ENCODE measurements at places on chromosomes 12 and 14.

GRCh38 chr12:90299121-90299520 lies 590.5 kb upstream of the ATP2B1 start:
- no peak for DNase-seq

DNA sequence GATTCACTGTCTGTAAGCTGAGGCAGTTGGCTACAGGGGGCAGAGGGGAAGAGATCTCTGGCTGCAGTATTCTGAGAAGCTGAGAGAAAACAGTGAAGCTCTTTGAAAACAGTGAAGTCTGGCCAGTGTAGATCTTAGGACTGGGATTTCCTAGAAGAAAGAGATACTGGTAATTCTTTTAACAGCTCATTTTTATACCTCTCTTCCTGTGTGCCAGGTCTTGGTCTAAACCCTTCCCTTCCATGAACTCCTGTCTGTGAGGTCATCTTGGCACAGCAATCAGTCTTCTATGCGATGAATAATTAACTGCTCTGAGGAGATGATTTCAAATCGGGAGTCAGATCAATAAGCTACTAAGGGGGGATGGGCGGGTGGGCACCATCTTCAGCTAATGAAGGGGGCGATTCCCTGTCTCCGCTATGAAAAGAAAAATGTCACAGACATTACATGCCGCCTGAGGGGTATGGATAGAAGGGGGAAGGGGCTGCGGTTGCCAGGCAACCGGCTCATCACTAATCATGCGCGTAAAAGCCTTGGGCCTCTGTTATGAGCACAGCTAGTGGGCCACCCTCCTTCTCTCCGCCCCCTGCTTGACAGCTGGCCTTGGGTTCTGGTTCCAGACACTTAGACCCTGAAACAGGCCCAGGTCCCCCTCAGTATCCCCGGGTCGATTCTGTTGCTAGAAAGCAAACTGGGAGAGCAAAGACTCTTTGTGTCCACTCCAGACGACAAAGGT lies 75.3 kb upstream of the CEP83 start:
- DNase-seq, result no peak

DNA sequence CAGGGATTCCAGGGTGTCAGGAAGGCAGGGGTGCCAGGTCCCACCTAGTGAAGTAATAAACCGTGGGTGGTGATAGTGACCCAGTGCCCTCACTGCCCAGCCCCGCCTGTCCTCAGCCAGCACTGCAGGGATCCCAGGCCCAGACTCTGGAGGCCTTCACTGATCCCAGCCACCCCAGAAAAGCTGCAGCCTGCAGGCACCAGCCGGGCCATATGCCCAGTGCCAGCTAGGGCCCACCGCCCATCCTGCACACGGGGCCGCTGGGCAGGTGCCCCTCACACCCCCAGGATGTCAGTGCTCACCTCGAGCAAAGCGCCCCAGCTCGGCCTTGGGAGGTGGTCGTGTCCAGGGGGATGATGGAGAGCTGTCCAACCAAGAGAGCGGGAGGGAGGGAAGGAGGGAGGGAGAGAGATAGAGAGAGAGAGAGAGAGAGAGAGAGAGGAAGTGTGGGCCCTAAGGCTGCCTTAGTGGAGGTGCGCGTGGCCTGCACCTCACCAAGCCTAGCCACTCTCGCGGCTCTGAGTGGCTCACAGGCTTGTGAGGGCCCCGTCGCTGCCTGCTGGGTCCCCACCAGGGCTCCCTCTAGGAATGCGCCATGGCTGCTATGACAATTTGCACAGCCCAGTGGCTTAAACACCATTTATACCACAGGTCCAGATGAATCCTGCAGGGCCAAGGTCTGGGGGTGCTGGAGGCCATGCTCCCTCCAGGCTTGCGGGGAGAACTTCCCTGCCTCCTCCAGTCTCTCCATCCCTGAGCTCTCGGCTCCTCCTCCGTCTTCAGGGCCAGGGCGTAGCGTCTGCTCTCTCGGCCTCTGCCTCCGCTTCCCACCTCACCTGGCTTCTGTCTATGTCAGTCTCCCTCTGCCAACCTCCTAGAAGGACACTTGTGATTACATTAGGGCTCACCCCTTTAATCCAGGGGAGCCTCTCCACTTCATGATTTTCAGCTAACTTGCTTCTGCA lies 401.0 kb downstream of the TMEM121 start:
- no peak for DNase-seq

DNA sequence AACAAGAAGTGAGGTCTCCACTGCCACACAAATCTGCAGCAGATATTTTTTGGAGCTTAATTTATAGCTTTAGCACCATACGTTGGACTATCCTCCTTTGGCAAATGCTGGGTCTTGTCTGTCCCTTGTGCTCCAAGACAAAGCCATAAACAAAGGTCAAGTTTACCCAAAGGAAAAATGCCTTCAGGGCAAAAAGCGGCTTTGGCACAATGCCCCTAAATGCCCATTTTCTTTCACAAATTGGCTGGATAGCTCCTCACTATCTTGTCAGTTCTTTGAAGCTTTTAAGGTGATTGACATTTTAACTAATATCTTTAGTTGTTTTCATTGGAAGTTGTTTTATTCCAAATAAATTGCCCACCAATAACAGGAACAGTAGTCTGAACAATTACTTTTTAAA lies 59.6 kb downstream of the EML5 start:
- no peak for DNase-seq

- DNase-seq, result no peak
Observed at GRCh38 chr14:93092606-93093556, 22.8 kb downstream of the ITPK1 start.

DNA sequence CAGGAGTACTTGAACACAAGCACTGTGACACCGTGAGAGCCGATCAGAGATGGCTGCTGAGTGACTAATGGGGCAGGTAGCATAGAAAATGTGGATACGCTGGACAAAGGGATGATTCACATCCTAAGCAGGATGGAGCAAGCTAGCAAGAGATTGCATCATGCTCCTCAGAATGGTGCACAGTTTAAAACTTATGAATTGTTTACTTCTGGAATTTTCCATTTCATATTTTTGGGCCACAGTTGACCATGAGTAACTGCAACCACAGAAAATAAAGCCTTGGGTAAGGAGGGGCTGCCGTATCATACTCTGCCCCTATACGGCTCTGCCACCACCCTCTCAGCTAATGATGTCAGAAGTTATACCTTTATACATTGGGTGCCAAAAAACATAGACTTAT lies 23.3 kb upstream of the MARK3 start:
- peak; percentile 99 for DNase-seq

- DNase-seq, result peak; percentile 71
Observed at GRCh38 chr12:57001448-57001906, 4.9 kb downstream of the ZBTB39 start.

DNA sequence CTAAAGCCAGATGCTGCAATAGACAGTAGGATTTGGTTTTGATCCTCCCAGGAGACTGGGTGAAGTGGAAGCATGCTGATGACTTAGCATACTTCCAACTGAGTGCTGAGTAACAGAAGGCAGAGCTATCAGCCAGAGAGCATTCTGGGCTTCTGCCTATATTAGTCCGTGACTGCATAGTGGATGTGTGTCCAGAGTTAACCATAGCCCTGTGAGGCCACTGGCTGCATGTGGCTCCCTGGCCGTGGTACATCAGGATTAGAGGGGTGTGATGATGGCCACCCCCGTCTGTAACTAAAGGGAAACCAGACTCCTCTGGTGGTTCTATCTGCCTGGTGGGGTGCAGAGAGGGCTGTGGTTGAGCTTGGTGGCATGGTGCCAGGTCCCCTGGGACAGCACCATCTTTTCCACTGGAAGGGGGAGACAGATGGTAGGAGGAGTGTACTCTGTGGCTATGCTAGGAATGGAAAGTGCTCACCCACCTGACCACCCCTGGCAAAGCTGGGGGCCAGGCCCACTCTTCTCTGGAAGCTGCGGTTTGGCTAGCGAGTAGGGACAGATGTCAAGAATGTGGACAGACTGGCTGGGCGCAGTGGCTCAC lies 27.4 kb downstream of the ABCD4 start:
- DNase-seq, result peak; percentile 78

- no peak for DNase-seq
Observed at GRCh38 chr14:23371865-23372264, 744 bp upstream of the IL25 start.

DNA sequence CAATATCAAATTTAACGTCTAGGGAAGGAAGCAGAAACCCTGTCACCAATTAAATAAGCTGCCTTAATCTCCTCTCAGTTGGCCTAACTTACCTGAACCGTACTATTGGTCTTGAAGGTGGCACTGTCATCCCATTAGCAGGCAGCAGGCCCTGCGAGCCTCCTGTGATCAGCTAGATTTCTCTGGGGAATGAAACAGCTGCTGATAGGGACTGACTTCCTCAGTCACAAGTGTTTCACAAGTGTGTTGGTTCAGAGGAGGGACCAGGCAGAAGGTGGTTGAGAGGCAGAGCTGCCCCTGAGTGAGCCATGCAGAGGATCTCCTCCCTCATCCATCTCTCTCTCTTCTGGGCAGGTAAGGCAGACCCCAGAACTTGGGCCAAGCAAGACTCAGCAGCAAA lies 166.8 kb downstream of the DAD1 start:
- no peak for DNase-seq

DNA sequence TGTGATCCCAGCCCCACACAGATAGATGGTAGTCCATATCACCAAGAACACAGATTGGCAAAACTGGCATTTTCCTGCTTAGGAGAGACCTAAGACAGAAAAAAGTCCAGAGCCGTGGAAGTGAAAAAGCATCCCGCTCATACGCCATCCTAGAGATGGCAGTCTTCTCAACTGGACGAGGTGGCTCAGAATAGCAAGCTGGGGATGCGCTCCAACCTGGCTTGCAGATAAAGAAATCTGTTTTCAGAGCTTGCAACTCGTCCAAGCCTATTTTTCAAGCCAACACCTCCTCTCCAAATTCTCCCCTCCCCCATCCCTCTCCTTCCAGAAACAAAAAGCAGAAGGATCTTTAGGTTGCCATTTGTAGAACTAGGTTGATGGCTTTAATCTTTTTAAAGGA lies 74.3 kb upstream of the OTX2 start:
- no peak for DNase-seq

DNA sequence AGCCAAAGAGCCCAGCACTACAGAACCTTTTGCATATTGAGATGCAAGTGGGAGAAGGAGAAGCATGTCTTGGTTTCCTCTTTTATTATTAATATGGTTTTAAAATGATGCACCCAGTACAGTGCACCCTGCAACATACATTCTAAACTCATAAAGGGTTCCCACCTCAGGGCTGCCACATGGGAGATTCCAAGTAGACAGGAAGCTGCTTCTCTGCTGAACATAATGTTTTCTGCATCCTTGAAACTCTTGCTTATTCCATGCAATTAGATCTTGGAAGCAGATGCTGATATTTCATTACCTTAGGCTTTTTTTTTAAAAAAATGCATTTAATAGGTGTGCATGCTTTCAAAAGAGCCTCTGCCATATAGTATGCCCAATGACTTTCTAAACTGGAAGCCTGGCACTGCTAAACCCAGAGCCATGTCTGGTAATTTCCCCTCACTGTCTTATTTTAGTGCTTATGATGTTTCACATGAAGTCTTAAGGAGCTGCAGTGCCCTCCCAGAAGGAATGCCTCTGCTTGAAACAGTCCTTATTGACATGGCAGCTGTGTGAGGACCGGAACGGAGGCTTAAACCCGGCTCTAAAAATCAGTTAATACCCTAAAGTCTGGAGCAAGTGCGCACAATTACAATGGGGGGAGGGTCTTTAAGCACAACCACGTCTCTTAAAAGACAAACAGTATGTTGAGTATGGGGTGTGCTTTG lies 2.0 kb upstream of the SIX1 start:
- DNase-seq, result no peak

DNA sequence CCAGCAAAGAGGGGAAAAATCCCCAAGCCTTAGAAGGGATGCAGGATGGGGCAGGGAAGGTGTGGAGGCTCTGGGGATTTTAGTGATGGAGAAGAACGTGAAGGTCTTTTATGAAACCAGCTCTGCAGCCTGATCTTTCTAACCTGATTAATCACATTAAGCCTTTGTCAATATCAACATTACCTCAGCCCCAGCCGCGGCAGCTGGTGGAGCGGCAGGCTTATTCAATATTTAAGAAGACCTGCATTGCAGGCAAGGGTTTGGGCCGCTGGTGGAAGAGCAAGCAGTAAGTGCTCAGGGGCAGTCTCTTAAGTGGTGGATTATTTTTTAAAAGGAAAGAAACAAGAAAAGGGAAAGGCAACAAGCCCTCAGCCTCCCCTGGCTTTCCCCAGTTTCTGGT lies 16.6 kb downstream of the RPH3A start:
- DNase-seq, result no peak

- DNase-seq, result no peak
Observed at GRCh38 chr14:81319314-81319713, 80.8 kb downstream of the STON2 start.

DNA sequence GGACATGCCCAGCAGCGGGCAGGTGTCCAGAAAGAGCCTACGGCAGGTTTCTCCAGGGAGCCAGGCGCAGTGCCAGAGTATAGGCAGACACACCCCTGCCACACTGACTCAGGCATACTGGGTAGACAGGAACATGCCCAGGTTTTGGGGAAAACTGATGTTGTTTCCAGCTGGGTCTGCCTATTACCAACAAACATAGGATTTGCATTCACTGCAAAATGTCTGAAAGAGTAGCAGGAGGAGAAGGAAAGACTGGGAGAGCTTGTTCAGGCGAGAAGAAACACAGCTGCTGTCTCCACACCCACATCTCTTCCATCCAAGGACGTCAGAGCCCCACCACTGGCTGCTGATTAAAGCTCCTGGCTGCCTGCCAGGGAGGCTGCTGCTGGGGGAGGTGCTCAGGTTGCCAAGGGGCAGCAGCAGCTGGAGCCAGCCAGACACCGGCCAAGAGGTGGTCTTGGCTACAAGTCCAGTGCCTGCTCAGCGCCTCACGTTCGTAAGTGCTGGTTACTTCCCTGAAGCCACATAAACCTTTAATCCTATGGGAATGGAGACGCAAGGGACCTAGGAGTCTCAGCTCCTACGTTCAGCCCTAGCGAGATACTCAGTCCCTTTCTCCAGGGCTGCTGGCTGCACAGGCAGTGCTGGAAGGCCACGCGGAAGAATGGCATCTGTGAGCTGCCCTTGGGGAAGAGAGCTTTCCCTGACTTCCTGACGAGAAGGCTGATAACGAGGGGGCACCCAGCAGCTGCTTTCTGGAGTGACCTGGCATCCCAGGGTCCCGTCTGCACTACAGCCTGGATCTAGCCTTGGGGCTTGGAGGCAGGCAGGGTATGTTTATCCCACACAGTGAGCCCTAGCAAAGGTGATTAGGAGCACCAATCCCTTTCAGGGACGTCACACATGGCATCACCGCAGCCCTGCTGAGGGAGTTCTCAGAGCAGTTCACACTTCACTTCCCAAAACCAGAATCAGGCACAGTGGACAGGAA lies 58.1 kb downstream of the PLEKHG3 start:
- peak; percentile 98 for DNase-seq

DNA sequence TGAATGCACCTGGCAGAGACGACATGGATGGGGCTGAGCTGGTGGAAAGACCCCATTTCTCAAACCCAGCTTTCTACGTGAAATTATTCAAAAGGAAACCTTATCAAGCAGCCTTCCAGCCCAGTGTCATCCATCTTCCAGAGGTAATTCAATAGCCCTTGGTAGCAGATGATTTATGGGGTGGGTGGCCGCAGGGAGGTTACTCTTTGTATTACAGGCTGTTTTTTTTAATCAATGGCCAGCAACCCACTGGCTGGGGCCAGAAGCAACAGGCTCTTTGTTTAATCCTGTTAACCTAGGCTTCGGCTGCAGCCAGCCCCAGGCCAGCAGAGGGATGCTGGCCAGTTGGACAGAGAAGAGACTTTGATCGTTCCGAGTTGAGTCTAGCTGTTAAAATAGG lies 139.8 kb upstream of the SRRM4 start:
- DNase-seq, result no peak

Measured in cardiac fibroblast (primary cell).